Muscle of leg (tissue), 16 donors: ENCODE measurements at places on chromosomes 3 and 15. TPM values are rescaled to one million over a fixed set of nuclear protein-coding genes. Genes with fewer than 3 reads are reported as not detected.

DNA sequence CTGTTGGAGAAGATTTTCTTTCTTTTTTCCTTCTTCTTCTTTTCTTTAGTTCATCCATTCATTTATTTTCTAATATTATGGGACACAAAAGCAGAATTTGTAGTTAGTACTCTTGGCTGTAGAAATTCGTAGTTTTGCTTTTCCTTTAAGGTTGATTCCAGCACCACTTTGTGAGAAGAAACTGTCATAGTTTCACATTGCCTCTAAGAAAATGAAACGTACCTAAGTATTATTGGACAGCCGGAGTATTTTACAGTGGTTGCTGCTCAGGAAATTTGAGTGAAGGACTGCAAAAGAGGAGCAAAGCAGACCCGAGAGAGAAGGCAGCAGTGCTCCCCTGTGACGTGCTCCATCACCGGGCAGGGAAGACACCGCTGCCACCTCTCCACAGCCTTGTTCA is 48.1 kb downstream of the PLCL2 start:
- DNase-seq, result no peak

GRCh38 chr3:25831578-25831977 is 41.7 kb downstream of the OXSM start:
- peak; percentile 49 for DNase-seq

DNA sequence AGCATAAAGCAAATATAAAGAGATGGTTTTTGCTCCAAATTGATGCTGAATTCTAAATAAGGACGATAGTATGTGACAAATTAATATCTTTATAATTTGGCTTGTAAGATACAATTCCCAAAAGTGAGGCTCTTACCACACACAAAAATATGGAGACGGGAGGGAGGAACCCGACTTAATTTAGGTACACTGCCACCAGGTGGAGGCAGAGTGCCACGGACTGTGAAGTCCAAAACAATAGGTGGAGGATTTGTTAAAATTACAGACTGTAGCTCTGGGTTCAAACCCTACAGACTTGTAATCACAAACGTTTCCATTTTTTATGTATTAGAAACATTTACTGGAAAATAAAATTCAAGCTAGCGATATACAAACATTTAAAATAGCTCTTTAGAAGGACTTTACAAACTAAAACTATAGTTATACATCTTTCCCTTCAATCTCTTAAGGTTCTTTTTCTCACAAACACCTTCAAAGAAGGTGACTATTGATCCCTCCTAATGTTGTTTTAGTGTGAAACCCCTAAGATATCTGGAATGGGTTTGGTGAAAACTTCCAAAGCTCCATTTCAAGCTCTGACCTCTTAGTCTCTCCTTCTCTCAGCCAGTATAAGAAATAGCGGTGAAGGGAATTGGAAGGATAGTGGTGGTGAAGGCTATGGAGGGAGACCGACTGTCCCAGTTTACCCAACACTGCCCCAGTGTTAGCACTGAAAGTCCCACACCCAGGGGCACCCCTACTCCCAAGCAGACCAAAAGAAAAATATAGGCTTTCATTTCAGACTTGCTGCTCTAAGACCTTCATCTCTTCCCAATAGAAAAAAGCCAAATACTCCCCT is 89.7 kb downstream of the AQP9 start:
- peak; percentile 78 for DNase-seq

DNA sequence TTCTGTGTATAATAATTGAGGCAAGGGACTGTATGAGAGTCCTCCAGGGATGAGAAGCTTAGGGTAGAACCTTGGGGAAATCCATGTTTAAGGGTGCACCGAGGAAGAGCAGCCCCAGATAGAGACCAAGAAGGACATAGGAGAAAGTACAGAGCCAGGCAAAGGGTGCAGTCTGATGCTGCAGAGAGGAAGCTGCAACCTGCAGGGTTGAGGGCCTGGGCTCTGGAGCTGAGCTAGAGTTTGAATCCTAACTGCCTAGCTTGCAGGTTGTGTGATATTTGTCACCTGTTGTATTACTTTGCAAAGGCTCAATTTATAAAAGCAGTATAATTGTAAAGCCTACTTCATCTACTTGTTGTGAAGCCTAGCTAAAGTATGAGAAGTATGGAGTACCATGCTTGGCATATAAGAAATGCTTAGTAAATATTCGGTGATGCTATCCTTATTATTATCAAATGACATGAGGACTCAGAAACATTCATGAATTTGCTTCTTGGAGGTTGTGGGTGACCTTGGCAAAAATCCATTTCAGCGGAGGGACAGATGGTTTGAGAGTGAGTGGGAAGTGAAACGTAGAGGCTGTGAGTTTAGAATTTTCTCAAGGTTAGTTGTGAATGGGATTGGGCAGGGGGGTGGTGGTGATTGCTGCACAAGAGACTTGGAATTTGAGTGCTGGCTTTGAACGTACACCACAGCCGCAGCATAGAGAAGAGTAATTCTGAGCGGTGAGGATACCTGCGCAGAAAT is 43.8 kb downstream of the PLCL2 start:
- DNase-seq, result peak; percentile 49

GRCh38 chr3:125165948-125166553 is 46.5 kb downstream of the SLC12A8 start:
- no peak for DNase-seq

Gene NOX5
- 0.09 TPM for total RNA-seq

Gene AGTR1
- 23.7 TPM for total RNA-seq

- DNase-seq, result peak; percentile 72
Observed at GRCh38 chr3:131543714-131544113, 40.9 kb upstream of the MRPL3 start.
